ENCODE measurements at places on chromosomes 7 and 10.

DNA sequence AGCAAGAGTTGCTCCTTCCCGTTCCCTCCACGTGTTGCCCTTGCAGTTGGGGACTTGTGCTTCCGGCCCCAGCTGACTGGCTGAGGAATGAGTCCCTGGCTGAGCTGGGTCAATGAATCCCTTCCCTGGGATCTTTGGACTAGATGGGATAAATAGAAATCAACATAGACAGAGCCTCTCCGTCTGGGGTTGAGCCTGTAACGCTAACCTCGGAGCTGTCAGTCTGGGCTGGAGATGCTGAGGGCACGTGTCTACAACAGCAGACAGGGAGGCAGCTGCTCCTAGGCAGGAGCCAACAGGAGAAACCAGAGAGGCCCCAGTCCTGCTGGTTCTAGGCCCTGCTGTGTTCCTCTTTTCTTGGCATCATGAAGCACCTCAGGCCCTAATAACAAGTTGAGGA, 42.3 kb upstream of the HSPA12A start:
- no peak for DNase-seq

GRCh38 chr7:132345543-132346129, 230.6 kb downstream of the PLXNA4 start:
- DNase-seq, result no peak

DNA sequence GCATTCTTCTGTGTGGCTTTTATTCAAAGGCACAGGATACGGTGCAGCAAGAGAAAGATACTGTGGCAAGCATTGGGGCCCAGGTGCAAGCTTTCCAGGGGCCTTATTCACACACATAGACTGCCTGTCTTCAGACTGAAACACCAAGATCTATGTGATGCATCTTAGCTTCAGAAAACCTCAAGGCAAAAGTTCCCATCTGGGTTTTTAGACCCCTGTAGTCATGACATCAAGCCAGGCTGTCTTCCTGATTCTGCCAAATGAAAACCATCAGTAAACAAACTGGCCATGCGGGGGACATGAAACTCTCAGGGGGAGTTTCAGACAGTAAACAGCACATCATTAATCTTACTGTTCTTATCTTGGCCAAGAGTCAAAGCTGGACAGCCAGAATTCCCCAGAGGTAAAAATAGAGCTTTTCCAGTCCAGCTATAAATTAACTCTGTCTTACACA, 9.8 kb downstream of the AGBL3 start:
- DNase-seq, result no peak

DNA sequence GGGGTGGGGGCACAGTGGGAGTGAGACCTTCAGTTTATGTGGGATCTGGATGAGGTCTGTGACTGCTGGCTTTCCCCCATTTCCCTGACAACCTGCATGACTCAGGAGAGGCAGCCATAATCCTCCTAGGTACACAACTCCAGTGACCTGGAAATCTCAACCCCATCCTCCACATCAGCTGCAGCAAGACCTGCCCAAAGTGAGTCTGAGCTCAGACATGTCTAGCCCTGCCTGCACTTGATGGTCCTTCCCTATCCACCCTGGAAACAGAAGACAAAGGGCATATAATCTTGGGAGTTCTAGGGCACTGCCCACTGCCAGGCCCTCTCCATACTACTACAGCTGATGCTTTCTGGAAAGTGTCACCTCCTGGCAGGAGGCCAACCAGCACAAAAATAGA, 75.6 kb downstream of the GRM8 start:
- DNase-seq, result no peak

DNA sequence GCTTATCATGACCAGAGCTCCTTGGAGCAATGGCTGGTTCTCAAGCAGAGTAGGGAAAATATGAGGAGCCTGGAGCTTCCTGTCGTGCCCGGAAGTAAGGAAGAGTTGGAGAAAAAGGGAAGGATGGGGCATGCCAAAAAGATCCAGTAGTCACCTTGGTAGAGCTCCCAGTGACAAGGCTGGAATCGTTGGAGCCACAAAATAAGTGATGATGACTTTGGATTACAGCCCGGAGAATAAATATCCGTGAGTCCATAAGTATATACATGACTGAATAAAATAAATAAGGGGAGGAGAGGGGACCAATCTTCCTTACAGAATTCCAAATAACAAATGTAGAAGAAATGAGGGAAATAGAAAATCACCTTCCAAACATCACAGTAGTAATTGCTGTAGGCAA, 29.3 kb downstream of the LMTK2 start:
- DNase-seq, result no peak

DNA sequence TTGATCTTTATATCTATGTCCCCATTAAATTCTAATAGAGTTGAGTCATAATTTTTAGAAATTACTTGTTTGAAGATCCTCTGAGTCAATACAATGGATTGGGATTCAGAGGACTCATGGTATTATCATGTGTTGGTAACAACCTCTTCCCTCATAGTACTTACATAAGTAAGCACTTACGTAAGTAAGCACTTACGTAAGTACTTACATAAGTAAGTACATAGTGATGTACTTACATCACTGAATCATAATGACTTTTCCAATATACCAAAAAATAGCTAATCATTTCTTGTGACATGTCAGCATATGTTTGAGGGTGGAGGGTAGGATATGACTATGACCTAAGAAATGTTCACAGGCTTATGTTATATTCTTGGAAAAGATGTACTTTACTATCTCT, 740.5 kb downstream of the SORCS1 start:
- no peak for DNase-seq

- no peak for DNase-seq
Measured at GRCh38 chr10:88582411-88582805, 710 bp downstream of the RNLS start.

DNA sequence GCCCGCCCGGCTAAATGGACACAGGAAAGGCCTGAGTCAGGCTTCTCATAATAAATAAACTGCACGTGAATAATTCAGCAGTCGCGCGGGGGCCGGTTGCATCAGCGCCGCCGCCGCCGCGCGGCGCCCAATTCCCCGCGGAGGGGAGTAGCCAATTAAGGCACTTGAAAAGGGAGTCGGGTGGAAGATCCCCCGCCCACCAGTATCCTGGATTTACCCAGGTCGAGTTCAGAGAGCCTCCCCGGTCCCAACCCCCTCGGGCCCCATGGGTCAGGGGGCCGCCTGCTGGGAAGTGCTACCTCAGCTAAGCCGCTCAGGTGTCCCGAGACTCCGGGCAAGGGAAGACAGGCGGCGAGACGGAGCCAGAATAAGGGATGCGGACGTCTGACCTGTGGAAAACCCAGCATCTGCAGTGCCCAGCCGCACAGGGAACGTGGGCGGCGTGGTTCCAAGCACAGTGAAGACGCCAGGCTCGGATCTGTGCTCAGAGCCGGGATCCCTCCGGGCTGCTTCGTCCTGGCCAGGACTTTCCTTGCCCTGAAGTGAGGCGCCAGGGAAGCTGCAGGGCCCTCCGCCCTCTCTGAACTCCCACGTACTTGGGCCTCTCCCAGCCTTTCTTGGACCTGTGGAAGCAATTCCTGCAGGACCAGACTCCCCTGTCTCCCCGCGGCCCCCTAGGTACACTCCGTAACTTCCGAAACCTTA, 7.3 kb upstream of the LBX1 start:
- no peak for DNase-seq

- DNase-seq, result no peak
Measured at GRCh38 chr7:30040938-30041337, 12.7 kb downstream of the PLEKHA8 start.
